NAMALWA (cell line): ENCODE measurements at places on chromosomes 6 and 20.
A peak's percentile ranks its signal among the peaks of the same experiment; 100 is the strongest.

DNA sequence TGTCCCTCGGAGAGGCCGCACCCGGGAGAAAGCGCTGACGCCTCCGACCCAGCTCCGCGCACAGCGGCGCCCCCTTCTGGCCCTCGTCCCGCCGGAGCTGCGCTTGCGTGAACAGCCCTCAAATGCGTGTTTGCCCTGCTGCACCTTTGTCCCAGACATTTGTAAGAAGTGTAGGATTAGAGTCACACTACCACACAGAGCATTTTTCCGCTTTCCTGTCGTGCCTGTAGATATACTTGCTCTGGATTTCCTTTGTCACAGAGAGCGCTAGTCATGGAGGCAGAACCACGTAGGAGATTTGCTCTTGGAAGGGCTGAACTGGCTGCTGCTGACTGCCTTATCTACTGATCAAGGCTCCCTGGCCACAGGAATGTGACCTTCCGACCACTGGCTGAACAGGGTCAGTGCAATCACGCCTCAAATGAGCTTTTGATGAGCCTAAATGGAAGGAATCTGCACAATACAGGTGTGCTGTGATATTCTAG lies 62.3 kb downstream of the PAX1 start:
- no peak for DNase-seq

GRCh38 chr6:22643780-22644179 lies 74.4 kb downstream of the HDGFL1 start:
- no peak for DNase-seq

GRCh38 chr6:168131464-168132415 lies 52.7 kb upstream of the FRMD1 start:
- DNase-seq, result no peak

DNA sequence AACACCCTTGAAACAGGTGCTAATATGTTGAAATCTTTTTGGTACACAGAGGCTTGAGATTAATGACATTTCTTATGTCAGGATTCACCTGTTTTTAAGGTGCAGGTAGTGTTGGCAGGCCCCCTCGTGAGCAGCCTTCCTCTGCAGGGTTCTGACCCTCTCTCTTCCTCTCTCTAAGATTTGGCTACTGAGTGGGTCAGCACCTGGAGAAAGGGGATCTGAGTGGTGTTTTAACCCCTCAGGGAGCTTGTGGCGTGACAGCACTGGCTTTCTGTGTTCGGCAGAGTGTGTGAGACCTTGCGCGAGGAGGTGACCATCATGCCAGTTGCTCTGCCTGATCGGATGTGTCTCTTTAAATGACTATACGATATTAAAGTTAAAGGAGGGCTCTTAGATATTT lies 37.1 kb downstream of the HIVEP1 start:
- peak; percentile 35 for DNase-seq

- no peak for DNase-seq
These were observed 196.9 kb upstream of the SLC24A3 start for GRCh38 chr20:19015351-19016139.

GRCh38 chr6:33428224-33428965 lies 8.5 kb downstream of the SYNGAP1 start:
- DNase-seq, result peak; percentile 83

GRCh38 chr20:14303651-14304050 lies 33.8 kb downstream of the FLRT3 start:
- DNase-seq, result no peak

DNA sequence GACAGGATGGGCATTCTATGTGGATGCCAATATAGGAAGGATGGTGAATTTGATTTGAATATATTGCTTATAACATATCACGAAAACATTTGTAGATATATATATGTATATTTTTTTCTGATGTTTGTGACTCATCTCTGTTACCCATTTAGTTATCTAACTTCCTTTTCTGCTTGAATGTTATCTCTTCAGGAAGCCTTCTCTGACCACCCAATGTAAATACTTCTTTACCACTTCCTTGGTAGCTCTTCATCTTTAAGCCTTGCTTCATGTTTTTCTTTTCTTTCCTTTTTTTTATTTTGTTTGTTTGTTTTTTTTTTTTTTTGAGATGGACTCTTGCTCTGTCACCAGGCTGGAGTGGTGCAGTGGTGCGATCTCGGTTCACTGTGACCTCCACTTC lies 260.5 kb upstream of the EPHA7 start:
- DNase-seq, result no peak

DNA sequence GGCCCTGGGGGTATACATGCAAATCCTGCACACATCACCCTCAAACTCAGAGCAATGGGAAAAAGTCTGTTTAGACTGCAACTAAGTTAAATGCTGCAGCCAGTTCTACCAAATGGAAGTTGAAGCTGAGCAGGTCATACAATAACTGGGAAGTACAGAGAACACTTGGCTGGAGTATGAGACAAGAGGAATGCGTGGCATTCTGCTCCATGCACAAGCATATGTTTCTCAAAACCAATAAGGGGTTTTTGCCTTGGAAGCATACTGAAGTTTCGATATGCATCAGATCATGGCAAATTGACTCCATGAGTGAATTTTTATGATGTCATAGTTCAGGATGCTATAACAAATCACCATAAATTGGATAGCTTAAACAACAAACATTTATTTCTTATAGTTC lies 193.8 kb downstream of the COL12A1 start:
- DNase-seq, result no peak

- no peak for DNase-seq
These were observed 10.5 kb downstream of the MANBAL start for GRCh38 chr20:37299718-37300528.

DNA sequence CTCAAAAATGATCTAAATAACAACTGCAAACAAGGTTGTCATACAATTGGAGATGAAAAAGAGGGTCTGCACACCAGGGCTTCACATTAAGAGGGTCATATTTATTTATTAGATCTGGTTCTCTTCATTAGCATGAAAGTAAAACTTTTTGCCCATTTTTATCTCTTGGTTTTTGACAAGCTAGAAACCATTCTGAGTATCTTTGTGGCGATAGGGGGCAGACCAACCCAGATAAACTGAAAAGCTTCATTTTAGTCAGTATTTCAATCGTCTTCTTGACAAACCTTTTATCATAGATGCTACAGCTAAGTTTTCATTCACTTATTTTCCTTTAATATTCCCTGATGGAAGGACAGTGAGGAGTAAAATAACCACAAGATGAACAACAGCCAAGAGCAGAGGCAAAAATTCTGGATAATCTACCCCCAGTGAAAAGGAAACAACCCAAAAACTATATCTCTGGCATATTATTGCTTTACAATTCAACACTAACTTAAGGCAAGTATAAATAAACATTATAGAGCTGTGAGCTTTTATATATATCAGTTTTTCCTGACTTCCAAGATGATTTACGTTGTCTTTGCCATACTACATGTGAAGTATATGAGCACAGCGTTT lies 45.2 kb downstream of the THEMIS start:
- DNase-seq, result peak; percentile 15

GRCh38 chr6:45426251-45426650 lies 48.5 kb upstream of the SUPT3H start:
- DNase-seq, result no peak

- no peak for DNase-seq
These were observed 115.1 kb downstream of the ZMYND8 start for GRCh38 chr20:47241345-47241781.

- peak; percentile 25 for DNase-seq
These were observed 83.5 kb upstream of the PROKR2 start for GRCh38 chr20:5400164-5400762.

GRCh38 chr6:57303931-57304681 lies 13.3 kb upstream of the PRIM2 start:
- DNase-seq, result no peak
